Nucleus accumbens (tissue), 56 donors: ENCODE measurements at places on chromosomes 6 and 20.
A peak's percentile ranks its signal among the peaks of the same experiment; 100 is the strongest.

- DNase-seq = no peak
Measured at GRCh38 chr6:91033964-91034363, 447.1 kb upstream of the MAP3K7 start.

- DNase-seq = no peak
Measured at GRCh38 chr20:41746635-41747034, 128.5 kb upstream of the CHD6 start.

DNA sequence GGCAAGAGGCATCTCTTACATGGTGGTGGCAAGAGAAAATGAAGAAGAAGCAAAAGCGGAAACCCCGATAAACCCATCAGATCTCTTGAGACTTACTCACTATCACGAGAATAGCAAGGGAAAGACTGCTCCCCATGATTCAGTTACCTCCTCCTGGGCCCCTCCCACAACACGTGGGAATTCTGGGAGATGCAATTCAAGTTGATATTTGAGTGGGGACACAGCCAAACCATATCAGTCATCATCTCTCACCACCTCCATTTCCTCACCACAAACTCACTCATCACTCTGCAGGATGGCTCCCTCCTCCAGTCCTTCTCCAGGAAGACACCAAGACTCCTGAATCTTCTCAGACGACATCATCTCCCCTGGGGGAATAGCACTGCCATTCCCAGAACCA is 25.8 kb upstream of the SLC16A10 start:
- DNase-seq = no peak

GRCh38 chr20:60950561-60950960 is 301.5 kb upstream of the CDH4 start:
- DNase-seq = no peak

DNA sequence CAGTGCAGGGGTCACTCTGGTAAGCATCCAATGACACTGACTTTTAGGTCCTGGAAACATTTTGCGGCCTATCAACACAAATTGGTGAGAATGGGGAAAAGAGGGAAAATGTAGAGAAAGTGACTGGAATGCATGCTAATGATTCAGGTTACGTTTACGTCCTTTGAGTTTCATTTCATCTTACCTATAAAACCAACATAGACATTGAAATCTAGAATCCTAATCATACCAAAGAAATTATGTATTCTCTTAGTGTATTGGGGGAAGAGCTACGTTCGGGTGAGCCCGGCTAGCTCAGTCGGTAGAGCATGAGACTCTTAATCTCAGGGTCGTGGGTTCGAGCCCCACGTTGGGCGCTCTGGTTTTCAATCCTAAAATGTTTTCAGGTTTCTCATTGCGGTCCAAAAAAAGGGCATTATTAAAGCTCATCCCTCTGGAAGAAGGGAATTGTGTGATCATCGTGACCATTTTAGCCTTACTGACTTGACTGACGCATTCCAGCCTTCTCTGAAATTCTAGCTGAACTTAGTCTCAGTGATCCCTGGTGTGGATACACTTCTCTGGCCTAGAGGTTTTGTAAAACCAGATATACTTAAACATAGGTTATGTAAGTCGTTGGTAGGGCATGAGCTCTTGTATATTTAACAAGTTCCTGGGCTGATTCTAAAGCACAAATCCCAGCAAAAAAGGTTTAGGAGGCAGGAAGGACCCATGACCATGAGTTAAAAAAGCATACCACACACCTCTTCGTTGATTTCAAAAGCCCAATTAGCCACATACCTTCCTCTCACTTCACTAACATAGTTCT is 18.3 kb downstream of the HMGN4 start:
- no peak for DNase-seq

DNA sequence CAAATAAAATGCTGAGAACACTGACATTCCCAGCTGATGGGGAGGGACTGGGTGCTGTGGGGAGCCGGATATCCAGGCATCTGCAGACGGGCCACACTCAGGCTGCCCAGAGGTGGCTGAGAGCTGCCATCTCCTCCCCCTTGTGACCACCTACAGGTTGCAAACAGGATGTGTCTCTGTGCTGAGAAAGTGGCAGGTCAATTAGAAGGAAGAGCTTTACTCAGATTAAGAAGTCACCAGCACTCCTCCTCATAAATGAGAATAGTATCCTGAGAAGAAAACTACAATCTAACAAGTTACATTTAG is 63.0 kb downstream of the HUS1B start:
- DNase-seq = no peak

GRCh38 chr20:17365831-17366230 is 139.0 kb downstream of the PCSK2 start:
- no peak for DNase-seq

- DNase-seq = no peak
Measured at GRCh38 chr6:105317607-105318533, 85.0 kb downstream of the PREP start.

DNA sequence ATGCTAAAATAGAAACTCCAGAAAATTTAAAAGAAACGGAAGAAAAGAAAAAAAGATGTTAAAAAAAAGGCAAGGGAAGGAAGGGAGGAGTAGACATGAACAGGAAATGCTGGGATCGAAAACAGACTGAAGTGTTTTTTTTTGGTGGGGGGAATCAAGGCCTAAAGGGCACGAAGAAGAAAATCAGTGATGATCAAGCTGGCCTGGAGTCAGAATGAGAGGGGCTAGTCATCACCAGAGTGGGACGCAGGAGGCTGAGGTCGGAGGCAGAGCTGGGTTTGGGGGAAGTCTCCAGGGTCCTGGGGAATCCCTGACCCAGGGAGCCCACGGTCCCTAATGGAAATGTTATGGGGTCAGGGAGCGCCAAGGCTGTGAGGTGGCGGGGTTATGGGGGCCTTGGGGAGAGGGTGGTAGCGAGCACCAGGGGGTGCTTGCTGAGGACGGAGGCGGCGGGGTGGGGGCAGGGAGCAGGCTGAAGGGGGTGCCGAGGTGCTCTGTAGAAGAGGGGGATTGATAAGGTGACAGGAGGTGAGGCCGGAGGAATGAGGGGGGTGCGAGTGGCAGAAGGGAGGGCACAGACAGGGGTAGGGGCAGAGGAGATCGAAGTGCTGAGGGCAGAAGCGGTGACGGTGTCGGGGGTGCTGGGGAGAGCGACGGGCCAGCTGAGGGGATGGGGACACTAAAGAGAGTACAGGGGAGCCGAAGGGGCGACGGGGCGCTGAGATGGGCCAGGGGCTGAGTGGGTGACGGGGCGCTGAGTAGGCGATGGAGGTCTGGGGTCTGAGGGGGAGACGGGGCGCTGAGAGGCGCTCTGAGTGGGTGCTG is 684 bp downstream of the ZNFX1 start:
- no peak for DNase-seq

DNA sequence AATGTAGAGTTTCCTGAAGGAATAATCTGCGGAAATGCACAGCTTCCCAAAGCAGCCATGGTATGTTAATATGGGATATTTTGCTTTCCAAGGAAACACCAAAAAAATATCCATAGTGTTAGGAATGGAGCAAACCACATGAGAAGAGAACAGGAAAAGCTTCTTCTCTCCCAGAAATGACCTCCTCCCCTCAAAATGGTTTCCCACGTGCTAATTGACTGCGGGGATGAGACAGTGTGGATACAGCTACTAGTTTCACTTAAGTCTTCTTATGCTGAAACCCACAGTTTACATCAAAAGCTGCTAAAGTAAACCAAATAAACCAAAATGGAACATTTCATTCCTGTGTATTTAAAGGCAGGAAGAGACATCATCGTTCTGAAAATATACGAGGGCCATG is 69.4 kb downstream of the FYN start:
- no peak for DNase-seq

DNA sequence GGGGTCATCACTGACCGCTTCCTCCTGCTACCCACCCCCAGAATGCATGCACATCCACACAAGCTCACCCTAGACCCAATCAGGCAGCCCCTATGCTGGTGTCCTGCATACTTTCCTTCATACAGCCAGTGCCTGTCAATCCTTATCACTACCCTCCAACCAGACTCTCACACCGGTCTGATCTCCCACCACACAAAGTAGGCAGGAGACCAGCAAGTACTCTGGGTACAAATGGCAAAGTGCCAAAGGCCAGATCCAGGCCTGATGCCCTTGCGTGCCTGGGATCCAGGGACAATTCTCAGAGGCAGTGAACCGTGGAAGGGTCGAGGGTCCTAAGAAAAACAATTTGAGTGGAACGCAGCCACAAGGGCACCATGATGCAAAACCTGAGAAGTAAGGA is 114.2 kb downstream of the HIVEP2 start:
- no peak for DNase-seq

- DNase-seq = no peak
Measured at GRCh38 chr20:21396599-21397340, 556 bp downstream of the NKX2-4 start.

DNA sequence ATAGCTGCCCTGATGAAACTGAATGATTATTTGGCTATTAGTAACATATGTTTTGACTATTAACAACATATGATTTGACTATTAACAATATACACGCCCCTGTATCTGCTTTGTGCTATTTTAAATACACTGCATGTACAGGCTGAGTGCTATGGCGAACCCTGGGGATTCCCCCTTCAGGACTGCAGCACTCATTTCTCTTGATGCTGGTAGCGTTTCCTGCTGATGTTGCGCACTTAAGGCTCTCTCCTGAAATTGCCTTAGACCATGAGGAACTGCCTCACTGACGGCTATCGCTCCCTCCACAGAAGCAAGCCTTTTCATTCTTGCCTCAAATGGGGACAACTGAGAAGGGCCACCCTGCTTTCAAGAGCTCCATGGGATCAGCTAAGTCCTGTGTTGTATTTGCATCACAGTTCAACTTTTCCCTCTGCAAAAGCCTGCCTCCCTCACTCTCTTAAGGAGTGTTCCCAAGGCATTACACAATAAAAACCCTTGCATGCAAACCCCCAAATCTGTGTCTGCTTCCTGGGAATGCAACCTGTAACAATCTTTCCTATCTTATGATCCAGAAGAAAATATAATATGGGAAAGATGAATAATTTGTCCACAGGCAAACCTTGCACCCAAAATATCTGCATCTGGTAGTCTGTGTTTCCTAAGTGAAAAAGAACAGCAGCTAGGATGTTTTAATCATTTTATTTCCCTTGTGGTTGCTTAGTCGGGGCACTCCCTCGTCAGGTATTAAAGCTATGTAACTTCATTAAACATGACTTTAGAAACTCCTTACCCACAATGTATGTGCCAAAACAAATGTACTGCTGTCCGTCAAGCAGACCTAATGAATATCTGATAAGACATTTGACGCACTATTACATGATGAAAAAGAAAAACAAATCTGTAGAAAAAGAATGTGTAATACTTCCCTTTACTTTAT is 456.4 kb downstream of the COL12A1 start:
- no peak for DNase-seq

DNA sequence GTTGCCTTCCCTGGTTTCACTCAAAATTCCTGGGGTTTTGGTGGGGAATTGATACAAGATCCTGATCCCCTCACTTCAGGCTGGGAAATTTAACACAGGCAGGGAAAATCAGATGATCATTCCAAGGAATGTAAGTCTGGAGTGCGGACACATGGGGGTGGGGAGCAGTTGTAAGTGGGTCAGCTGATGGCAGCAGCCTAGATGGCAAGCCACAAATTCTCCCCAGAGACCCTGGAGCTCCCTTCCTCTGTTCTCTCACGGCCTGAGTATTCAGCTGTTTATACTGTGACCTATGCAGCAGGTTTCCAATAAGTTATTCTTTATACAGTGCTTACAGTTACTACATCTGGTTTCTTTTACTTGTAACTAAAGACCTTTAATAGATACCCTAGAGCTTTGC is 144.9 kb downstream of the SH3BGRL2 start:
- no peak for DNase-seq

DNA sequence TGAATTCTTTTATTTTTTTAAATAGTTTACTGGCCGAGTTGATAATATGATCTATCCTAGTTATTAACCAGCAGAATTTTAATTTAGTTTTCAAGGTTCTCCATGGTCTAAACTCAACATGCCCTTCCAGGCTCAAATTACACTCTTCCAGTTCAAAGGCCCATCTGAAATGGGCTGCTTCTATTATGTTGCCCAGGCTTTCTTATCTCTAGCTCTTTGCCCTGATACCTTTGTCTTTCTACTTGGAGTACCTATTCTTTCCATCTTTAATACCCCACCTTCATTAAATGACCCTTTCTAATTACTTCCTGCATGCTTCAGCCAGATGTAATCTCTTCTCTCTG is 541.2 kb upstream of the FLRT3 start:
- no peak for DNase-seq

DNA sequence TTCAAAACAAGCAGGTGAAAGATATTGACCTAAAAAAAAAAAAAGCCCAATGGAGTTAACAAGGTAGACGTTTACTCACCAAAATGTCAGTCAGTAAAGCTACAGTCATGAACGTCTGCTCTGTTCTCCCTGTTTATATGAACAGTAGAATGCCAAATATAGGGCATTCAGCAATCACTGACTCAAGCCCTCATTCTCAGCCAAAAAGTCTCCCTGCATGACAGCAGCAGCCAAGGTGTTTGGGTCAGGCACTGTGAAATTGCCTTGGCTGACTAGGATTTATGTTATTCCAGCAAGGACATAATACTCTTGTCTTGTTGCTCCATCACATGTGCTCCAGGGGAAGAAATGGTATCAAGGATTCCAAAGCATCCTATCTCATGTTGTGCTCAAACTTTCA is 194.7 kb upstream of the RSPO3 start:
- no peak for DNase-seq

- DNase-seq = no peak
Measured at GRCh38 chr6:18183766-18184165, 28.5 kb downstream of the KDM1B start.

- DNase-seq = peak; percentile 19
Measured at GRCh38 chr6:25490018-25490801, 161.8 kb upstream of the SCGN start.

GRCh38 chr20:51098284-51098810 is 75.4 kb upstream of the KCNG1 start:
- DNase-seq = no peak

GRCh38 chr20:41645372-41645771 is 27.2 kb upstream of the CHD6 start:
- DNase-seq = no peak

DNA sequence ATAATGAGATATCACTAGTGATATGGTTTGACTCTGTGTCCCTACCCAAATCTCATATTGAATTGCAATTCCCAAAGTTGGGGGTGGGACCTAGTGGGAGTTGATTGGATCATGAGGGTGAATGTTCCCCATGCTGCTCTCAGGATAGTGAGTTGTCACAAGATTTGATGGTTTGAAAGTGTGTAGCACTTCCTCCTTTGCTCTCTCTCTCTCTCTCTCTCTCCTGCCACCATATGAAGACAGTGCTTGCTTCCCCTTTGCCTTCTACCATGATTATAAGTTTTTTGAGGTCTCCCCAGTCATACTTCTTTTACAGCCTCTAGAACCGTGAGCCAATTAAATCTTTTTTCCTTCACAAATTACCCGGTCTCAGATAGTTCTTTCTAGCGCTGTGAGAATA is 1002.0 kb upstream of the ADGRB3 start:
- DNase-seq = no peak
